ENCODE measurements at places on chromosomes 6 and 20.

DNA sequence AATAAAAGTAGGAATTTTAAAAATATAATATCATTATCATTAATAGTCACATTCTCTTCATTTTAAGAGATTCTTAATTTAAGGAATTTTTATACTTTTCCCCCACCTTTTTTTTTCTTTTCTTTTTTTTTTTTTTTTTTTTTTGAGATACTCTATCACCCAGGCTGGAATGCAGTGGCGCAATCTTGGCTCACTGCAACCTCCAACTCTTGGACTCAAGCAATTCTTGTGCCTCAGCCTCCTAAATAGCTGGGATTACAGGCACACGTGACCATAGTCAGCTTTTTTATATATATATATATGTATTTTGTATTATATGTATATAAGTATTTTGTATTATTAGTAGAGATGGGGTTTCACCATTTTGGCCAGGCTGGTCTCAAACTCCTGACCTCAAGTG is 457.7 kb downstream of the CDKAL1 start:
- no peak for DNase-seq

- no peak for DNase-seq
Measured at GRCh38 chr6:43335469-43335868, 26.8 kb upstream of the CRIP3 start.

DNA sequence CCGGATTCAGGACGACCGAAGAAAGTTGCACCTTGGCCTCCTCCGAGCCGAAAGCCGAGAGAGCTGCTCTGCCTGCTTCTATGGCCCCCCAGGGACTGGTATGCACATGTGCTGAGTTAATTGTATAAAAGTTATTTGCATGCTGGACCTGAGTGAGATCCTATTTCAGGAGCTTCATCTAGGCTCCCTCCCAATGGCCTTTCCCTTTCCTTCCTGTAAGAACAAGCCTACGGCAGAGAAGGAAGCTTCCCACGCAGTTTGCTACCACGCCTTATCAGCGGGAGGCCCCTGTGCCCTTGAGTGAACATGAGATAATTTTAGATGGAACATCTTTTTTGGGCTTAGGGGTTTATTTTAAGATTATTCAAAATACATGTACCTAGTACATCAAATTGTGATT is 65.9 kb downstream of the RIN2 start:
- DNase-seq: no peak

DNA sequence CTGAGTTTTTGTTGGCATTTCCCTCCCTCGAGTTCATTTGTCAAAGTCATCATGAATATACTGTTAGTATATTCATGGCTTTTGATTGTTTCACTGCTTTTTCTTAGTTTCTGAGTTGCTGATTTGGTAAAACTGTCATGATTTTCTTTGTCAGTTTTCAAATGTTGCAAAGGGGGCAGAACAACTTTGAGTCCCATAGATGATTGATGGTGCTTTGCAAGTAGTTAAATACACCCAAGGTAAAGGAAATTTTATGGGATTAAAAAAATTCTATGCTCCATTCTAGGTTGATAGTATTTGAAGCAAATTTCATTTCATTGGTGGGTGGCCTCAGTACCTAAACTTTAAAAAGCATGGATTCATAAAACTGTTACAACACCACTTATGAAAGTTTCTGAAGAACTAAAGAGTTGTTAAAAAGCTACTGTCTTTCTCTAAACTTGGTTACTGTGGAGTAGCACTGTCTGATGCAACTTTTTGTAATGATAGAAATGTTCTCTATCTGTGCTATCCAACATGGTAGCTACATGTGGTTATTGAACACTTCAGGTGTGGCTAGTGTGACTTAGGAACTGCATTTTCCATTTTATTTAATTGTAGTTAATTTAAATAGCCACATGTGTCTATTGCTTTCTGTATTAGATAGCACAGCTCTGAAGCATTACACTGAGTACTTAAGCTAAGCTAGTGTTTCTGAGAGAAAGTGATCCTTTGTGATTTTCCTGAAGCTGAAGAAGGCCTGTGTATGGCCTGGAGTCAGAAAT is 153.6 kb downstream of the ZFAND3 start:
- no peak for DNase-seq

DNA sequence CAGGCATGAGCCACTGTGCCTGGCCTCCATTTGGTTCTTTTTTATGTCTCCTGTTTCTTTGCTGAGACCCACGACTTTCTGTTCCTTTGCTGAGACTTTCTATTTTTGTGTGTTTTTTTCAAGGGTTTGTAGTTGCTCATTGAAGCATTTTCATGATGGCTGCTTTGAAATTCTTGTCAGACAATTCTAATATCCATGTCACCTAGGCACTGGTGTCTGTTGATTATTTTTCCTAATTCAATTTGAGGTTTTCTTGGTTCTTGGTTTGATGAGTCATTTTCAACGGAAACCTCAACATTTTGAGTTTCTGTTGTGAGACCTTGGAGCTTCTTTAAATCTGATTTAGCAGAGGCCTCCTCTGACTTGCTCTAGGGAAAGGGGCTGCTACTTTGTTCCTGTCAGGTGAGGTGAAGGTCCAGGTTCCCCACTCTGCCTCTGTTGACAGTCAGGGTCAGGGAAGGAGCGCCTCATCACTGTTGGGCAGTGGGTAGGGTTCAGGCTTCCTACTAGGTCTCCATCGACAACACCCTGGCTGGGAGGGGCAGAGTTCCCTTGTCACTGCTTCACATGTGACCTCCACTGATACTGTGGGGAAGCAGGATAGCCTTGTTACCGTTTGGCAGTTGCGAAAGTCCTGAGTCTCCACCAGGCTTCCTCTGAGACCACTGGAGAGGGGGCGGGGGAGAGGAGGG is 67.2 kb upstream of the RNF24 start:
- peak; percentile 33 for DNase-seq

DNA sequence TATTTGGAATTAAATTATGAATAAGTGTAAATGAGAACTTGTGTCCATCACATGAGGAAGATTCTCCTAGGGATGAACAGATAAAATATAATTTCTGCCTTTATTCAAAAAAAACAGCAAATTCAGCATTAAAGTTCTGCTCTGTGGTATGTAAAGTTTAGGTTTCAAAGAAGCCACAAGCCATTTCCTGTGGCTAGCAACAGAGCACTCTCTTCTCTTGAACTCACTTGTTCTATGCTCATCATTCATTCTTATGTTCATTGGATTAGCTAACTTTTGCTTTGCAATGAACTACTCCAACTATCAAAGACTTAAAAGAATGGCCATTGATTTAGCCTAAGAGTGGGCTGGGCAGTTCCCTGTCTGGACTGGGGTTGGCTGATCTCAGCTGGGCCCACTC is 20.8 kb upstream of the SNRPB2 start:
- DNase-seq: no peak

DNA sequence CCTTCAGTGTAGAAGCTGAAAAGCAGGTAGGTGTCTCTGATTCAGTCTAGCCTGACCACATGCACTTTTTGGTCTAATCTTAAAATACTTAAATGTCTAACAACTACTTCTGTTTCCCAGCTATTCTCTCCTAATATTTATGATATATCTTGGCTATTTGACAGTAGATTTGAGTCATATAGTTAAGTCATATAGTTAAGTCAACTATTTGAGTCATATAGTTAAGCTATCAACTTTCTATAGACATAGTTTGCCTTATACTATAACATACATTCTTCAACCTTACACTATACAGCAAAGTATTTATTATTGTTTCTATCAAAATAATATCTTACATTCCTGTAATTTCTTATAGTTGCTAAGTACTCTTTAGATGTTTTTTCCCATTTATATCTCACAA is 110.9 kb downstream of the GMDS start:
- no peak for DNase-seq

DNA sequence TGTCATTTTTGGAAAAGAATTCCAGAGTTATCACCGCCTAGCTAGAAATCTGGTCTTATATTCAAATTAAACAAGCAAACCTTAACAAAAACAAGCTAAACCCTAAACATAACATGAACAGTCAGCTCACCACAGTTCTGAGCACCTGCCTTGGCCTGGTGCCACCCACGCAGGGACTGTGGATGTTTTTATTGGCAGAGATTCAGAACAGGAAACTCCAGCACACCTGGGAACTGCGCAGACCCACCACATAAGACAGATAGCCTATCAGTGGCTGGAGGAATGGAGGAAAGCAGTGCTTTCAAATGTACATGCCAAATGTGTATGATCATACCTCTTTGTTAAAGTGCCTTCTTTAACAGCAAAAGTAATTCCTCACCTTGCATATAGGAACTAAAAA is 8.9 kb downstream of the SLC16A10 start:
- no peak for DNase-seq

DNA sequence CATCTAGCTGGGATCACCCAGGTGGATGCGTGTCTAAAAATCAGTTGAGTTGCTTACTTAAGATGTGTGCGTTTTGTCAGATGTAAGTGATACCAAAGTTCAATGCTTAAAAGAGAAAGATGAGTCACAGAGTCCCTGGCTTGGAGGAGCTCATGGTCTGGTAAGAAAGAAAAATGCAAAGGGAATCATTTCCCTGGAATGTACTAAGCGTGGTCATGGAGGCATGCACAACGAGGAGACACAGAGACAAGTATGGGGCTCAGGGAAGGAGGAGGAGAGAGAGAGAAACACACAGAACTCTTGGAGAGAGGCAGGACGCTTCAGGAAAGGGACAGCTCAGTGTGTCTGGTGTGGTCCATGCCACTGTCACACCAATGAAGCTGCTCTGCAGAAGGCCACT is 186.9 kb upstream of the GMDS start:
- no peak for DNase-seq

- no peak for DNase-seq
Measured at GRCh38 chr6:24006254-24006653, 119.8 kb upstream of the NRSN1 start.

- DNase-seq: no peak
Measured at GRCh38 chr20:38890497-38890818, 35.8 kb upstream of the FAM83D start.

DNA sequence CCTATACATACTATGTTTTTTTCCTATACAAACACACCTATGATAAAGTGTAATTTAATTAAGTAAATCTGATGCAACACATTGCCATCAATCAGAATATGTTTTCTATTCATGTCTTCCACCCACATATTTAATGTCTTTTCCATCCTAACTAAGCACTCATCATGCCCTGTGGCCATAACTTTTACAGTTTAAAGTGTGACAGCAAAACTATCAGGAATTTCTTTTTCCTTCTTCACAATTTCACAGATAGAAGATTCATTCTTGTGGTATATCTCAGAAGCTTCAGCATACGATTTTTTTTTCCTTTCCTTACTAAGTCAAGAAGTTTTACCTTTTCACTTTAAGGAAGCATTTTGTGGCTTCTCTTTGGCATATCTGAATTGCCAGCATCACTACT is 7.0 kb upstream of the BEND6 start:
- DNase-seq: no peak

GRCh38 chr6:32151863-32152768 is at the start of gene PRRT1:
TSS of gene PRRT1 (minus strand) at chr6:32151939. CDS start at chr6:32151827, 112 bp downstream.
- no peak for DNase-seq

GRCh38 chr6:149831308-149831820 is 32.8 kb downstream of the LRP11 start:
- DNase-seq: no peak

DNA sequence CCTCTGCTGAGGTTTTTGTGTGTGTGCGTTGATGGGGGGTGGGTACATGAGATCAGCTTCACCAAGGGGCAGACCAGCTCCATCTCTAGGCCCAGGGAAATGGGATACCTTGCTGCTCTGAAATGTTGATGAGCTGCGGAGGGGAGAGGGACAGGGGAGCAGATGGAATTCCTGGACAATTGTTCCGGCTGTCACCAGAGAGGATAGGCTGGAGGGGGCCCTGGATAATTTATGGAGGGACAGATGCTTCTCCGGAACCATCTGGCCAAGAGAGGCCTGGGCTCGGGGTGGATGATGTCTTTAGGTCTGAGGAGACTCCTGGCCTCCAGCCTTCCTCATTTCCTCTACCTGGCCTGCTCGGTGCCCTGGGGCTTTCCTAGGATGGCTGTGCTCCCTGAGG is 1.9 kb upstream of the TJAP1 start:
- no peak for DNase-seq

DNA sequence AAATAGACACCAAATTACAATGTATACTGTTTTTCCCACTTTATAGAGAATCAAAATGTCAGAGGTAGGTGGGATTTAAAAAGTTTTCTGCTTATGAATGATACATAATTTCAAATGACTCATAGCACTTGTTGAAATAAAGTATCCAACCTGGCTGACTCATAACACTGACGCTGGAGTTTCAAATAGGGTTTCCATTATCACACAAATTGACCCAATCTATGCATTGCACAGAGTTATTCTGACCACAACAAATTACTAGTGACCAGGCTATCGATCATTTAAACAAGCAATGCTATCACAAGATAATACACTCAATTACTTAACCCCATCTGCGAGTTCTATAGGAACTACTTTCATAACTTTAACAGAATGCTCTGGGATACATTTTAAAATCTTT is 31.9 kb upstream of the PRELID3B start:
- no peak for DNase-seq
